SW 1271 (cell line): ENCODE measurements at places on chromosomes 5 and 9.

DNA sequence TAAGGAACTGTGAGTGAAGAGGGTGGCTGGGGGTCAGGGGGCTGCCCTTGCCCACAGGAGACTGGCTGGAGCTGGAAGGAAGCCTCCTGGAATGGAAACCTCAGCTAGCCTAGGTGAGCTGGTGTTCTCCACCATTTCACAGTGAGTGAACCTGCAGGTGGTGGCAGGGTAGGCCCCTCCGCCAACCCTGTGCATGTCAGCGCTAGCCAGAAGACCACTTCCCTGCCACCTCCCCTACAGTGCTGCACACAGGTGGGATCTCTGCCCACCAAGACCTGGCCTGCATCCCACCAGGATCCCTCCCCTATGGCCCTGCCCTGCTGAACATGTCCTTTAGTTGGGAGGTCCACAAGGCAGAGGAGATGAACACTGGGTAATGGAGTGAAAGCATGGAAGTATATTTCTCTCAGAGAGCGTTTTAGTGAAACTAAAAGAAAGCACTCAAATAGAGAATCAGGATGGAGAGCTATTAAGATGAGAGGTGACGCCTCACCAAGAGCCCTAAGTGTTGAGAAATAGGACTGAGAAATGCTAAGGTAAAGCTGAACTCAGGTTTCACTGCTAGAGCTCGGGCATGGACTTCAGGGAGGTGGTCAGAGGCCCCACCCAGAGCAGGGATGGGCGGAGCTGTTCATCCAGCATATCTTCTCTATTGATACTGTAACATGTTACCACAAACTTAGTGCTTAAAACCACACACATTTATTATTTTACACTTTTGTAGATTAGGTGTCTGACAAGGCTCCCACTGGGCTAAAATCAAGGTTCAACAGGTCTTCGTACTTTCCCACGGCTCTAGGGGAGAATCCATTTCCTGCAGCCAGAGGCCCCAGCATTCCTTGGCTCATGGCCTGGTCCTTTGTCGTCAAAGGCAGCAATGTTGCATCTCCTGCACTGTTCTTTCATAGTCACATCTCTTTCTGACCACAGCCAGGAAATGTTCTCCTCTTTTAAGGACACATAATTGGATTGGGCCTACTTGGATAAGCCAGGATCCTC is 83.2 kb downstream of the DIRAS2 start:
- DNase-seq, result no peak

- no peak for DNase-seq
These were observed 309.3 kb upstream of the SEMA6A start for GRCh38 chr5:116883875-116884274.

GRCh38 chr5:65086234-65086890 is 317.6 kb downstream of the CWC27 start:
- no peak for DNase-seq

DNA sequence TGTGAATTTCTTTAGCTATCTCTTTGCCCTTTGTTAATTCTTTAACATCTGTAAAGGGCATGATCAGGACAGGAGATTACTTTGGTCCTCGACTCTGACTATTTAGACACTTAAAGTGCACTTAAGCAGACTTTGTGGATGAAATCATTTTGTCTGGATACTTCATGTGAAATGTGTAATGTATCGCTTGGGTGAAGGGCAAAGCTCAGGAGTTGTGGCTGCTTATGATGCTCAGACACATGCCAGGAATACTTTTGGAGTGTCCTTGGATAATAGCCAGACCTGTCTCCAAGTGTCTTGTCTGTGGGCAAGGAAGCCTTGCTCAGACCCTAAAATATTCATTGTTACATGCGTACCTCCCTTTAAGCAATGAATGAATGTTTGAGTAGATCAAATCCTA is 87.8 kb downstream of the RAI14 start:
- no peak for DNase-seq

DNA sequence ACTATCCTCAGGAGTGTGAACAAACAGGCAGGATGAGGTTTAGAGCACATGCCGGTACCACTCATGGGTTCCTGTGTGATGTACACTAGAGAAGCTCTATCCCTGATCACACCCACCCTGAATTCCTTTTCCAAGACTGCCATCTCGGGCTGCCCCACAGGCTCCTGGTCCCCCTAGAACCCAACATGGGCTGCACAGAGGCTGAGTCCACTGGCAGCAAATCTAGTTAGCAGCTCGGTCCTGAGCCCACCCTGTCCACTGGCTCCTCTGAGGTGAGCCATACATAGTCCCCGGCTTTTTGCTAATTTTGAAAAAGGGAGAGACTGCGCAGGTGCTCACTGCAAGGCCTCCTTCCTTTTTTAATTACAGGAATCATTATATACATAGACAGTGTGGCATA is 227.0 kb downstream of the FSTL4 start:
- no peak for DNase-seq

GRCh38 chr5:96652769-96653454 is 9.3 kb upstream of the CAST start:
- DNase-seq, result no peak

DNA sequence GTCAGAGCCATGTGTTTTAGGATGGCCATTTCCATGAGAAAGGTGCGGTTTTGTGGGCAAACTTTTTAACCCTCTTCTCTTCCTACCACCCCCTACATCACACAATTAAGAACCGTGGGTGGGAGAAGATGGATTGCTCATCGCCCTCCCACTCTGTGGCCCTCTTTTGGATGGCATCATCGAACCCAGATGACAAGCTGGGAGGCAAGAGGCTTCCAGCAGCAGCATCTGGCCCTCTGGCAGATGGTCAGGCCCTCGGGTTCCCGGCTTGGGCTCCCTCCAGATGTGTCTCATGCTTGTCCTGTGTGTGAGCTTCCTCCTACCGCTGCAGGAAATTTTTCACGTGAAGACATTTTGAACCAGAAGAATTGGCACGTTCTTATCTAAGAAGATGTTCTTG is 199.9 kb downstream of the EBF1 start:
- DNase-seq, result no peak

GRCh38 chr9:89669361-89669842 is 64.6 kb downstream of the GADD45G start:
- no peak for DNase-seq
